ENCODE measurements at places on chromosomes 1 and 21.
A peak's percentile ranks its signal among the peaks of the same experiment; 100 is the strongest.

DNA sequence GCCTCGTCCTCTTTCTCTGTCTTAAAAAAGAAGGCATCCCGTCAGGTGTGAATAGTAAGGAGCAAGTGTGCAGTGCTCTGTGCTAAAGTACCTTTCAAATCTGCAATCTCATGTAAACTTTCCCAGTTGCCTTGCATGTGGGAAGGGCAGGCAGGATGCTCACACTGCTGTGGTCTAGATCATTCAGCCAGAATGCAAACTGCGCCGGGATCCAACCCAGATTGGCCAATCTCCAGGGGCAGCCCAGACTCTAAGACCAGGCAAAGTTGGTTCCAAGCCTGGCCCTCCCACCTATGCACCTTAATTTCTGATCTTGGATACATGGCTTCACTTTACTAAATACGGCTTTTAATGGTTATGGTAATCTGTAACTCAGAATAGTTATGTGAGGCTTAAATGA lies 3.2 kb upstream of the MAP1LC3C start:
- DNase-seq: no peak

- no peak for DNase-seq
Measured at GRCh38 chr1:109094871-109095270, 4.3 kb downstream of the TMEM167B start.

- no peak for DNase-seq
Measured at GRCh38 chr1:229440851-229441537, 7.1 kb upstream of the ACTA1 start.

- DNase-seq: no peak
Measured at GRCh38 chr1:19112891-19113696, 97.0 kb downstream of the UBR4 start.

- DNase-seq: peak; percentile 86
Measured at GRCh38 chr1:92080128-92080985, at the start of gene BTBD8. BTBD8 (plus strand) TSS chr1:92080345; CDS start chr1:92080572, 227 bp downstream.

GRCh38 chr1:41806472-41807155 lies 112.1 kb downstream of the HIVEP3 start:
- DNase-seq: peak; percentile 61

DNA sequence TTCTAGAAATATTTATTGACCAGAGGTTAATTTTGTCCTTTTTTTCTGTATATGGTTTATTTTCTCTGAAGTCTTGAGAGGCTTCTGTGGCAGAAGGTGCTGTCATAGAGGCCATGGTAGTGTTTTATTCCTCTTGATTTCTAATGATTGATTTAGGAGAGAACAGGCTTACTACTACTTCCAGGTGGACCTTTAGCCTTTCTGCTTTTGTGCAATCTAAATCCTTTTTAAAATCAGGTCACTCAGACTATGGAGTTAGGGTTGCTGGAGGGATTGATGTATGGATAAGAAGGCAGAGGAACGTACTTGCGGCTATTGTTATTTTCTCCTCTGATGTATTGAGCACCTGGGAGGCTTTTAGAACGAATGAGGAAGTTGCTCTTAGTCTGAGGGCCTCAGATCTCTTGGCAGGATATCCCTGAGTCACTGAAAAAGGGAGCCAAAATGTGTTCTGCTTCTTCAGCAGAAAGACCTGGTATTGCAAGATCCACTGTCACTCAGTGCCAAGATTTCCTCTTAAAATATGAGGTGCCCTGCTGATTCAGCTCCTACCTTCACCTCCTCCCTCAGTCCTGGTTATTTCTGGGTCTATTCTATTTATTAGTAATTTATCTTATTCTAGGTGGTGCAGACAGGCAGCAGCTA lies 277.4 kb downstream of the ZNF648 start:
- no peak for DNase-seq

GRCh38 chr1:108610073-108610472 lies 50.2 kb downstream of the EEIG2 start:
- no peak for DNase-seq
